CD8-positive, alpha-beta T cell (primary cell): ENCODE measurements at places on chromosomes 3 and 15.

DNA sequence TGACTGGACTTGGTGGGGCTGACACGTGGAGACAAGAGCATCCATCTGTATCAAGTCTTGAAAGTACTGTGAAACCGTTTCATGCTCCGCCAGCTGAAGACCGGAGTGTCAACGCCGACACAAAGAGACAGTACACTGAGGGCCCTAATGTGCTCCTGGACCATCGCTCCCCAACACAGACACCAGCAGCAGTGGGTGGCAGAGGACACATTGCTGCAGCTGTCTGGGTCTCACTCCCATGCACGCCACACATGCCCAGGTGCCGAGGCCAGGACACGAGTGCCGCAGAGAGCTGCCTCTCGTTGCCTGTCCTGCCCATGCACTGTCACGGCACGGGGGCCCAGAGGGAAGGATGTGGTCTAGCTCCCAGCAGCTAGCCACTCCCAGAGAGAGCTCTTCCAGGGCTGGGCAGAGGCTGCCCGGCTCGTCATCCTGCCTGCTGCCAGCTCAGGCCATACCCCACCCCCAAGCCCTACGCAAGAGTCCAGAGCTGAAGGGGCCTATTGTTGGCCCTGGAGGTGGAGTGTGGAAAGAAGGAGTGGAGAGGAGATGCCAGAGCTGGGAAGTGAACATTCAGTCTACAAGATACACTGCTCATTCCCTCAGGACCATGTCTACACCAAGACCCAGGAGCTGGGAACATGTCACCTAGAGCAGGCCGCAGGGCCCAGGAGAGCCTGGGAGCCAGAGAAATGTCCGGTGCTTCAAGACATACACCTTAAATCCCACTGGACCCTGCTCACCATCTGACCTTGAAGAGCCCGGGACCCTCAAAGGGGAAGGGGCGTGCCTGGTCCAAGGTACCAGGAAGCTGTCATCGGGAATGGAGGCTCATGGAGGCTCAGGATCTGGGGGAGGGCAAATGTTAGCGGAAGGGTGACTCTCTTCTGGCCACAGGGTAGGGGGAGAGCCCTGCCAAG, 7.7 kb downstream of the TNK2 start:
- DNase-seq = peak; percentile 64

- DNase-seq = no peak
These were observed 298.3 kb upstream of the NR2E3 start for GRCh38 chr15:71511796-71512681.

GRCh38 chr3:24494618-24495325, at the start of gene THRB:
Gene THRB (minus strand): TSS chr3:24494850.
- no peak for DNase-seq

DNA sequence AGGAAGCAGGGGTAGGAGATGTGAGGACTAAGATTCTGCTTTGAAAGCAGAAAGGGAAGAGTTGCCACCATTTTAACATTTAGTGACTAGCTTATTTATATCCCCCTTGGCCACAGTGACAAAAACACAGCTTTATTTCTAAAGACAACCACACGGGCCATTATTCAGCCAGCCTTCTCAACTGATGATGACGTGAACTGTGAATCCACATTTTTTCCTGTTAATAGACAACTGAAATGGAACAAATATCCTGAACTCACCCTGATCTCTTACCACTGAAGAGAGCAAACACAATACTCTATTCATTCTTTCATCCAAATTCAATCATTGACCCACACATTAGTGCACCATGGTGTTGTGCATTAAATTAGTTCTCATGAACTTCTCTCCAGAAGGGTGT, 145.1 kb downstream of the TNIK start:
- no peak for DNase-seq

- no peak for DNase-seq
These were observed 7.0 kb downstream of the RASL12 start for GRCh38 chr15:65060641-65061397.

DNA sequence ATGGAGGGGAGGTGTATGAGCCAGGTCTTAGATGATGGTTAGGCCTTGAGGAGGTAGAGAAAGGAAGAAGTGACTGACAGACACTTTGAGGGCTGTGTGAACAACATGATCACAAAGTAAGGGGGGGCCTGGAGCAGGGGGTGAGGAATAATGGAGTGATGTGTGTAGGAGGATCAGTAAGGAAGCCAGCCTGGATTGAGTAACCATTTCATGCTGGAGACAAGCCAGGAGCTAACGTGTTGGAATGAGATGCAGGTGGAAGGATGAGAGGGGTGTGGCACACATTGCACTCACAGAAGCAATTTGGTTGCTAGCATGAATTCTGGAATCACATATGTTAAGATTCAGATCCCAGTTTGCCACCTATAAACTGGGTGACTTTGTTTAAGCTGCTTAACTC, 65.5 kb downstream of the BBX start:
- DNase-seq = no peak

DNA sequence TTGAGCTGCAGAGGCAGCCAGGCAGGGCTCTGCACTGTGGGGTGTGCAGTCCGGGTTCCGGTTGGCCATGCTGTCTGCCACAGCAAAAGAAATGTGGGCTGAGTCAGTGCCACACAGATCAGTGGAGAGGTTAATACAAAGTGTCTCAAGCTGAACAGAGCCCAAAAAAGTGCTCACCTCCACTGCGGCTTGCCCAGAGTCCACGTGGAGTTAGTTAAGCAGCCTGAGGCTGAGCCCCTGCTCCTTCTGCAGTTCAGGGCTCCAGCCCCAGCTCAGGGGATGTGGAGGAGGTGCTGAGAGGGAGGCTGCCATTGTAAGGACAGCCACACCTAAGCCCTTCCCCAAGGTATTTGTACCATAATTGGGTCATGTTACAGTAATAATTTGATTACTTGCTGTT, 85.3 kb downstream of the LRRK1 start:
- DNase-seq = no peak

DNA sequence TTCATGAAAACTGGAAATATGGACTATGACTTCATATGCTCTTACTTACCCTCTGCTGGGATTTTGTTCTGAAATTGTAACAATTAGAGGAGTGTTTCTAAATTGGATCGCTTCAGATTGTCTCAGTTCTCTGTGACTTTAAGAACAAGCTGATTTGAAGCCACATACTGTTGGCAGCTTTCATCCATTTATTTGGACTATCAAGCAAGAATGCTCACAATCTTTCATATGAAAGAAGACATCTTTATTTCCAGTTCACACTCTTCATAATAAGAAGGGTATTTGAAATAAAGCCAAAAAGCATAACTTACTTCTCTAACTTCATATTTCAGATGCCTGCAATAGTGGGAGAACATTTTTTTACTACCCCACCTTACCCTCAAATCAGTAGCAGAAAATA, 491.6 kb upstream of the TPRG1 start:
- no peak for DNase-seq

GRCh38 chr3:18778094-18778493, 353.0 kb upstream of the SATB1 start:
- DNase-seq = no peak

DNA sequence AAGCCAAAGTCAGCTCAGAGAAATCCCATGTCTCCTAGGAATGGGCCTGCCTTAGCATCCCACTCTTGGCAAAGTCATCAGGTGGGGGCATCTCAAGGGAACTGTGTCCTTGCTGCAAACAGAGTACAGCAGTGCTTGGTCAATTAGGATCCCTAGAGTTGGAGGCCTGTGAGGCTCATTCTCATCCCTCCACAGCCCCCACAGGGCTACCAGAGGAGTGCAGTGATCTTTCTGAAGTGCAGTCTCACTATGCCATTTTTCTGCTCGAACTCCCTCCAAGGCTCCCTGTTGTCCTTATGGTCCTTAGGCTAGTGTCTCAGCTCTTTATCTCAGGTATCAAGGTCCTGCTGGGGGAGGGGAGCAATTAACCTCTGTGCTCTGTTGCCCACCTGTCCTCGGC, 31.1 kb downstream of the TMEM40 start:
- DNase-seq = no peak

- no peak for DNase-seq
These were observed 17.2 kb upstream of the RBSN start for GRCh38 chr3:15116032-15116669.

DNA sequence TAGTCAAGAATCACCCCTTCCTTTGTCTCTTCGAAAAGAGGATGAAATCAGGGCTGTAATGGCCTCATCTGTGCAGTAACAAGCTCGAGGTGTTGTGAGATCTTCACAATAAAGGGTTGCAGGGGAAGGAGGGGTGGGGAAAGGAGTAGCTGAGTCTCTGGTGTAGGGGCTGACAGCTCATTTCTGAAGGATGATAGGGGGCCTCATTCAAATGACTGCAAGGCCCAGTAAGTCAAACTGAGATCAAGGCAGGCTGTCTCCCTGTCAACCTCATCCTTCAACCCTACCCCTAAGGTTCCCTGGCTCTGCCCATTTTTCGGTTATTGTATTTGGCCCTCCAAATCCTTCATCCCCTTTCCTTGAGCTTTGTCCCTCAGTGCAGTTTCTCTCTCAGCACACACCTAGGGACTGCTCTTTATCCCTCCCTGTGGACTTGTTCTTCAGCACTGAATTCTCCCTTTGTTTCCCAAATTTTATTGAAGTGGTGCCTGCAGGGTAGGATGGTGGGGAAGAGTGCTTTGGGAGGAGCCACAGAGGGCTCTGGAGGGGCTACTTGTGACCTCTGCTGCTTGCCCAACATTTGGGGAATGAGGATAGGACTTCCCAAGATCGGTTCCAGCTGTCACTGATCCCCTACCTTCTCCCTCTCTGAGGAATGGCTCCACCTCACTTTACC, 38.1 kb downstream of the ZNF589 start:
- no peak for DNase-seq

DNA sequence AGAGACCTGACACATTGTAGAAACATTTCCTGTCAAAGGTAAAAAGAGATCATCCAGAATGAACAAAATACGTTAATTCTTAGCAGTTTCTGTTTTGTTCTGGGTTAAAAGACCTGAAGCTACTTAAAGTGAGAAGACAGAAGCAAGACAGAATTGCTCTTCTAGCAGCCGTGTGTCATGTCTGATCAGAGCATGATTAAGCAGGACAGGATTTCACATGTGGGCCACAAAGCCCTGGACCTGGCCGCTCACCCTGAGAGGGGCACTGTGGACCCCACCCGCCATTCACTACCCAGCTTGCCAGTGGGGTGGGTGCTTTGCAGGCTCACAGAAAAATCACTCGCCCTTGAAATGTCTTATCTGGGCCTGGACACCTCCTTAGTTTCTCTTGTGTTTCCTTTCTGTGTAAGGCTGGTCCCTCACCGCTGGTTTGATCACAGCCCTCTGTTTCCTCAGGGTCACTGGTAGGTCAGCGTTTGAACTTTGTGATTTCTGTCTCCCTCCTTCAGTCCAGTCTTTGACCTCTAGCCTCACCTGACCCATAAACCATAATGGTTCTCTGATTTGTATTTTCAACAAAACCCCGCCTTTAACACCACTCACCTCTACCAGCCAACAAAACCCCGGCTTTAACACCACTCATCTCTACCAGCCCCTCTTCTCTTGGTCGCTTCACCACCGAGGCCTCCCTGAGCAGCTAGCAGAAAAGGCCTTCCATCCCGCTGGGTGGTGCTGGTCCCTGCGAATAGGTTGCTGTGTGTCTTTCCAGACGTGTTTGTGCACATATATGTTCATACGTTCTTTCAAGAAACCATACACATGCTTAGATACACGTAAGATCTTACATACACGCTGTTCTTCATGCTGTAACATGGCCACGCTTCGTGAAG, 185.0 kb downstream of the OR4M2 start:
- peak; percentile 37 for DNase-seq

GRCh38 chr3:78101384-78101783, 1061.5 kb downstream of the ROBO2 start:
- DNase-seq = no peak

- DNase-seq = no peak
These were observed 51.8 kb downstream of the IQSEC1 start for GRCh38 chr3:13021141-13022114.

- no peak for DNase-seq
These were observed 50.3 kb upstream of the ATP13A3 start for GRCh38 chr3:194536871-194537637.

- no peak for DNase-seq
These were observed 63.5 kb downstream of the CLDN11 start for GRCh38 chr3:170482199-170482598.

DNA sequence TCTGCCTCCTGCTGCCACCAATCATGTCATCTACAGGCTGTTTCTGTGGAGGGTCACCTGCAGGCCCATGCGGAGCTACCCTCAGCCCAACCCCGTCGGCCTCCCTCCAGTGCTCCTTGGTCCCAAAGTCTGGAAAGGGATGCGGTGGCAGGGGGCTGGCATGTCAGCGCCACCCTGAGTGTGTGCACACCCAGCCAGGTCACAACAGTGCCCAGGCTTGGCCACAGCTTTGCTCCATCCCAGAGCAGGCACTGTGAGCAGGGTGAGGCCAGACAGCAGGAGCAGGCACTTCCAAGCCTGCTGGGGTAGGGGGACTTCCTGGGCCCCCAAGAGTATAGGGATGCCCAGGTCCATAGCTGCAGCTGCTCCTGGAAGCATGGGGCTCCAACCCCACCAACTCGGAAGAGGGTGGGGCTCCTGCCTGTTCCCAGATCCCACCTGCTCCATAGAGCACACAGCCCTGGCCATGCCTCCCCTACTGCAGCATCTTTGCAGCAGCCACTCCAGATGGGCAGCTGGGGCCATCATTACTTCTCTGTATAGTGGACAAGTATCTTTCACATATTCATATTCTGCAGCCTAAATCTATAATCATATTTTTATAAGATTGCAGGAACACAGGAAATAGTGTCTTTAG, 109.3 kb downstream of the CBLB start:
- no peak for DNase-seq
